ENCODE measurements at places on chromosomes 3 and 15.

DNA sequence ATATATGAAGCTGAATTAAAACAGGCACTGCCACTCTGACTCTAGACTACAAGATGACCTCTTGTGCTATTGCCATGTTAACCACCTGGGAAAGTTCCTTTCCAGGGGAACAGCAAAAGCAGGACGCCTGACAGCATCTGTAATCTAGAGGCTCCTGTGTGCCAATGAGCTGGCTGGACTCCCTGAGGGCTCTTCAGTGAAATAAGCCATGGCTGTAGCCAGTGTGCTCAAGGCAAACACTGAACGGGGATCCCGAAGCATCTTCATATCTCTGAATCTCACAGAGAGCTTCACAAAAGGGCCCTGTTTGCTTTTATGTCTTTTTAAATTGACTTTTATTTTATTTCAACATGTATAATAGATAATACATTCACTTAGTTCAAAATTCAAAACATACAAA lies 57.2 kb downstream of the BFSP2 start:
- no peak for DNase-seq

DNA sequence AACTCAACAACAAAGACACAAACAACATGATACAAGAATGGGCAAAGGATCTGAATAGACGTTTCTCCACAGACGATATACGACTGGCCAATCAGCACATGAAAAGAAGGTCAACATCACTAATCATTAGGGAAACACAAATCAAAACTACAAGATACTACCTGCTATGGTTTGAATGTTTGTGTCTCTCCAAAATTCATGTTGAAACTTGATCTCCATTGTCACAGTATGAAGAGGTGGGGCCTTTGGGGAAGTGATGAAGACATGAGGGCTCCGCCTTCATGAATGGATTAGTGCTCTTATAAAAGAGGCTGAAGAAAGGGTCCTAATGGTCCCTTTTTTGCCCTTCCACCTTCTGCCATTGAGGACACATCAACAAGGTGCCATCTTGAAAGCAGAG lies 32.3 kb downstream of the ACAP2 start:
- no peak for DNase-seq

DNA sequence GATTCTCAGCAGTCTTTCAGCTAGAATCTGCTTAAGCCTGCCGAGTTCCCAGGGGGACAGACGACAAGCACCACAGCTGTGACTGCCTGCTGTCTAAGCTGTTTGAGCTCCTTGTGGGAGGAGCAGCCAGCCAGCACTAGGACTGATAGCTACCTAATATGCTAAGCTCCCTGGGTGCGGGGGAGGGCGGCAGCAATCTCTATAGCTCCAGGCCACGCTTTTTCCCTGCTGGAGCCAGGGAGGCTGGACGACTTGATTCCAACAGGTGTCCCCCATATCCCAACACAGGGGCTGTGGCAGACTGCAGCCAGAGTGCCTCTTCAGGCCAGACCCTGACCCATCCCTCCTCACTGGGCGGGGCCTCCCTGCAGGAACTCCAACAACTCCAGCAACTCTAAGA lies 134.1 kb upstream of the ARPP21 start:
- DNase-seq = no peak

GRCh38 chr15:39761006-39761405 lies 21.6 kb downstream of the FSIP1 start:
- DNase-seq = no peak

- DNase-seq = no peak
These were observed 278.5 kb upstream of the RASGRP1 start for GRCh38 chr15:38843051-38843501.

- DNase-seq = peak; percentile 48
These were observed 153.7 kb upstream of the ABI3BP start for GRCh38 chr3:101146946-101147345.

GRCh38 chr3:187855131-187855530 lies 109.9 kb upstream of the BCL6 start:
- DNase-seq = no peak

DNA sequence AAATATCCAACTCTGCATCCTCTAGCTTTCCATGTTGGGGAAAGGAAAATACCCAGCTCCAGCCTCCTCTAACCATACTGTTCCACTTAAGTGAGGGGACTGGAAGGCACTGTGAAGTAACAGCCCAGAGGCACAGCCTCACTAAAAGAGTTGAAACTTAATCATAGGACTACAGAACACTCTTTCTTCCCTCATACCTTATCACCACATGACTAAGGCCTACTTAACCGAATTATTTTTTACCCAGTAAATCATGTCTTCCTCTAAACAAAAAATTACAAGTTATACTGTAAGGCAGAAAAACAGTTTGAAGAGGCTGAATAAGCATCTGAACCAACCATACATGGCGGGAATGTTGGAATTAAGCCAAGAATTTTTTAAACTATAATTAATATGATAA lies 207.4 kb upstream of the MME start:
- DNase-seq = no peak

DNA sequence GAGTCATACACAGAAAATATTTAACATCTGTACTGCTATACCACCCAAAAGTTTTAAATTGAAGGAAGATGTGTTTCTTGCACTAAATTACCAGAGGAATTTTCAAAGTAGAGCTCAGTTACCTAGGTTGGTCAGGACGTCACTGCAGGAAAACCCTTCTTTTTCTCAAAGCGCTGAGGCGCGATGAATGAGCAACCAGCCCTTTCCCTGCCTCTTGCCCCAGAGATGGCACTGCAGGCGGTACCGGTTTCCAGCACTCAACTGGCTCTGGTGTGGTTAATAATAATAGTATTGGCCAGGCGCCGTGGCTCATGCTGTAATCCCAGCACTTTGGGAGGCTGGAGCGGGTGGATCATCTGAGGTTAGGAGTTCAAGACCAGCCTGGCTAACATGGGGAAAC lies 49.3 kb downstream of the HES1 start:
- DNase-seq = no peak

DNA sequence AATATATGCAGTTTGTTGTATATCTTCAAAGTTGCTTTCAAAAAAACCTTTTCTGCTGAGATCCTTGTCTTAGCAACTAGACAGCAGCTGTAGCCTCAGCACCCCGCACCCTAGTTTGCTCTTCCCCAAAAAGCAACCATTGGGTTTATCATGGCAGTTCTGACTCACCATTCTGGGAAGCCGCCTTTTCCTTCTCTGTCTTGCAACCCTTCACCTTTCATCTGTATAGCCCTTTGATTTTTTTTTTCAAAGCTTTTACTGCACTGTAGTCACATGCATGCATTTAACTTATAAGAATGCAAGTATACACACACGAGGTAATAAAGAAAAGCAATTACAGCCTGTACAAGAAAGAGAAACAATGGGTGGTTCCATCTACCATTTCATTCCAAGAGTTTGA lies 65.1 kb upstream of the THBS1 start:
- DNase-seq = no peak

- no peak for DNase-seq
These were observed 113.6 kb downstream of the NEO1 start for GRCh38 chr15:73165844-73166243.

DNA sequence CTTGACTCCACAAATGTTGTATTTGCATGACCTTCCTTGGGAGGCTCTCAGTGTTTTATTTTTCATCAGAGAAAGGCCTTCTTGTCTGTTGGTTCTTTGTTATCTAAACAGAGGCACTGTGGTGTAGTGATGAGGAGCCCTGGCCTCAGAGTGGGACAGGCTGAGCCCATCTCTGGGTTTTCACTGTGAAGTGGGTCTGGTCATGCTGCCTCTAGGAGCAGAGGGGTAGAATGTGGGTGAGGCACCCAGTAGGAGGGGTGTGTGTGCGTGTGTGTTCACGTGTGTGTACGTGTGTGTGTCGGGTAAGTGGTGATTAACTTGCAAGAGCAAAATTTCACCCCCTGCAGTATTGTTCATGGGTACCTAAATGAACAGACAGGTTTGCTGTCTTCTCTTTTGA lies 14.4 kb downstream of the KLF13 start:
- no peak for DNase-seq

Measured in suppressor macrophage treated with lipopolysaccharide for 1 hour (primary cell).